Erythroblast (primary cell): ENCODE measurements at places on chromosomes 2 and 18.
A peak's percentile ranks its signal among the peaks of the same experiment; 100 is the strongest.

- DNase-seq, result no peak
Observed at GRCh38 chr2:12442476-12442847, 274.3 kb upstream of the TRIB2 start.

GRCh38 chr2:41872646-41873045, 175.2 kb upstream of the PKDCC start:
- DNase-seq, result no peak

DNA sequence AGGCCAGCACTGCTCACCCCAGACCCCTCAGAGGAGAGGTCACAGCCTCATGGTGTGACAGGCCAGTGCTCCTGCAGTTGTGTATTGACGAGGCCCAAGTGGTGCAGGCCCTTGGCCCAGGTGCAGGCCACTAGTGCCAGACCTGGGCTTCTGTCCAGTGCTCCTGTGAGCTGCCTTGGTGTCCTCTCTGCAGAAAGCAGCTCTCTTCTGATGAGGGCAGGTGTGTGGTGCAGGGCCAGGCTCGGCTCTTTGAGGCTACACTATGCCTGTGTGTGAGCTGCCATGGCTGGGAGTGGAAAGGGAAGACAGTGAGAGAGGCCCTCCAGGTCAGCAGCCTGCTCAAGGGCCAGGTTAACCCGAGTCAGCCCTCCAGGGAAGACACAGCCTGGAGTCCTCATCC, 17.1 kb downstream of the EHD3 start:
- DNase-seq, result no peak

DNA sequence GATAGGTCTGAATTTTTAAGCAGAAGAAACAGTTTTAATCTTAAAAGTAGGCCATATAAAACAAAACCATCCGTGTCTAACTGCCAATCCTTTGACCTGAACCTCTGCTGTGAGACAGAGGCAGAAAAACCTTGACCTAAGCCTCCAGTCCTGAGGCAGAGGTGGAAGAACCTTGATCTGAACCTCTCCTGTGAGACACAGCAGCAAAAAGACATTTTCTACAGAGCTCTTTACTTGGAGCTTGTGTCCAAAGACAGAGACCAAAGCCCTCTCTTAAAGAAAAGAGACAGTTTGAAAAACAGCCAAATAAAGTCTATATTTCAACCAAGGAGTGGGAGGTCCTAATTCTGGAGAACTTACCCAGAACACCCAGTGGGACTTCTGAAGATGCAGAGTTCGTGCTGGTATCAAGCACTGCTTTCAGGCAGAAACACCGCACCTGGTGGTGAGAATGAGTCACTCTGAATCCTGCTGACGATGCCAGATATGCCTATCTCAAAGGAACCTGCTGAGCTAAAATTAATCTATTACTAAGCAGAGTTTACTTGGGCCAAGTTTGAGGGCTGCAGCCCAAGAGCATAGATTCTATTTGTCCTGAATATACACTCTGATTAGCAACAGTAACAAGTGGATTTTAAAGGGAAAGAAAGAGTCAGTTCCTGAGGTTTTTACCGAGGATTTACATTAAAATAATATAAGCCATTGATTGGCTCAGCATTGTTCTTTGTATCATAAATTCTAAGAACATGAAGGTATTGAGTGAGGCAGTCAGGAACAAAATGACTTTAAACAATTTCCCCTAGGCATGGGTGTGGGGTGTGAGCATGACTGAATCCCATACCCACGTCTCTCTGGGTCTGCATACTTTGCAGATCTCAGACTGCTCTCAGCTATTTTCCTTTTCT, 806.4 kb downstream of the TRIB2 start:
- no peak for DNase-seq

- no peak for DNase-seq
Observed at GRCh38 chr2:74297391-74297790, 45.8 kb downstream of the SLC4A5 start.

- no peak for DNase-seq
Observed at GRCh38 chr2:221198309-221198708, 373.8 kb downstream of the EPHA4 start.

GRCh38 chr2:193895226-193895625, 1700.5 kb upstream of the TMEFF2 start:
- no peak for DNase-seq

GRCh38 chr18:25133879-25134278, 218.1 kb downstream of the ZNF521 start:
- DNase-seq, result no peak

- no peak for DNase-seq
Observed at GRCh38 chr2:181900007-181900651, 8.6 kb downstream of the ITPRID2 start.

- no peak for DNase-seq
Observed at GRCh38 chr18:72811047-72811446, 56.7 kb downstream of the NETO1 start.

DNA sequence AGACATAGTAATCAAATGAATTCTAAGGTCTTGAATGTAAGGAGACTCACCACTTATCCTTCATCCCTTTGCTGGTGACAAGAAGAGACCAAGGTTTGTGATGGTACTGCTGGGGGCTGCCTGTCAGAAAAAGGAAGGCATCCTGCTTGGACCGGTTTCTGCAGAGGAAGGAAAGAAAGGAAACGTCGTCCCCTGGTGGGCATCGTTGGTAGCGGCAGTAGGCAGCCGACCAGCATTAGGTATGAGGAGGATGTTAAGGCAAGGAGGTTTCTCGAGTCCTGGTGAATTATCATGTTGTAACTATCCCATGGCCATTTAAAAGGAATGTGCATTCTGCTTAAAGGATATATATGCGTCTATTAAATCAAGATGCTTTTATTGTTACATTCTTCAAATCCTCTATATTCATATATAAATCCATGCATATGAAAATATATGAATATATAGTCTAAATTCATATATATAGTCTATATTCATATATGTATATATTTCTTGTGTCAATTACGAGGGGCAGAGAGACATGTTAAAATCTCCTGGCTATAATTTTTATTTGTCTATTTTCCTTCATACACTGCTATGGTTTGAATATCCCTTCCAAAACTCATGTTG, 94.4 kb upstream of the TGFA start:
- DNase-seq, result peak; percentile 64

DNA sequence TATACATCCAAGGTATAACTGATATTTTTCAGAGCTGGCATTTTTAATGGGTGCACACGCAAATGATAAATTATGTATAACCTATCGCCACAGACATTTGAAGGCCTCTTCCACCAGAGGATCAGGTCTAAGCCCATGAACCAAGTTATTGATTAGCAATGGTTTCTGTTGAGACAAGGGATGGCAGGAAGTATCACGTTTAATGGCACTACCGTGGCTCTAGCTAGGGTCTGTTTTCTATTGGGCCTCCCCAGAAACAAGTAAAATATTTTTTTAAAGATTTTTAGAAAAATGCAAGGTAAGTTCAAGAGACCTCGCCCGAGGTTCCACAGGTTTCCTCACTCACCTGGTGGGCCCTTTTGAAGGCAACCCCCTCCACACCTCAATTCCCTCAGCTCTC, 667 bp downstream of the GFPT1 start:
- peak; percentile 67 for DNase-seq

DNA sequence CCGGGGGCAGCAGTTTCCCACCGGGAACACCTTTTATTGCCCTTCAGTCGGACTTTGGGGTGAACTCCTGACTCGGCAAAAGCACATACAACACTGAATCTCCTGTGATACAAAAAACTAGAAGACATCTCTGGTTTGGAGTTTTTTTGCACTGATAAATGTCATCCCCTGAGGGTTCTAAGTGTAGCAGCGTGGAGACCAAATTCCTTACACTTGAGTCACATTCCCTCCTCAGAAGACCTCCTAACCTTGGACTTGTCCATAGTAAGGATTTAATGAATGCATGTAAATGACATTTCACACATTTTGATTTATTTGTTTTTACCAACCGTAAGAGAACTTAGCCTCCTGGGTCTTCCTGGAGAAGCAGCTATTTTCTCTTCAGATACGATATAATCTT, 54.0 kb upstream of the GPR45 start:
- DNase-seq, result no peak

DNA sequence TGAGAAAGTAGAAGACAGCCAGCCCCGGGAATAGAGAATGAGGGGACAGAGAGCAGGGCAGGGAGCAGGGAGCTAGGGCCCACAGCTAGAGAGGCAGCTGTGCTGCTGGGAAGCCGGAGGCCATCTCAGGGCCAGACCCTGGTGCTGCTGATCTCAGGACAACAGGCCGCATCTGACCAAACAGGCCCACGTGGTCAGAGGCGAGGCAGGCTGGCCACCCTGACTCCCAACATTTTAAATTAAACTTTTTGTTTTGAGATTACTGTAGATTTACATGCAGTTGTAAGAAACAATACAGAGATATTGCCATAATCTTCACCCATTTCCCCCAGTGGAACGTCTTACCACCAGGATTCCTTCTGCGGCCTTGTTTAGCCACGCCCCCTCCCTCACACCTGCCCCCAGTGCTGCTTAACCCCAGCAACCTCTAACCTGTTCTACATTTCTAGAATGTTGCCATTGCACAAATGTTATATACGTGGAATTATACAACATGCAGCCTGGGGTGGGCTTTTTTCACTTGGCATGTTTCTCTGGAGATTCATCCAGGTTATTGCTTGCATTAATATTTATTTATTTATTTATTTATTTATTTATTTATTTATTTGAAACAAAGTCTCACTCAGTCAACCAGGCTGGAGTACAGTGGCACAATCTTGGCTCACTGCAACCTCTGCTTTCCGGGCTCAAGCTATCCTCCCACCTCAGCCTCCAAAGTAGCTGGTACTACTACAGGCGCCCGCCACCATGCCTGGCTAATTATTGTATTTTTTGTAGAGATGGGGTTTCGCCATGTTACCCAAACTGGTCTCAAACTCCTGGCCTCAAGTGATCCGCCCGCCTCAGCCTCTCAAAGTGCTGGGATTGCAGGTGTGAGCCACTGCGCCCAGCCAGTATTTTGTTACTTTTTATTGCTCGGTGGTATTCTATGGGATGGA, 48.6 kb upstream of the GPR17 start:
- DNase-seq, result no peak

DNA sequence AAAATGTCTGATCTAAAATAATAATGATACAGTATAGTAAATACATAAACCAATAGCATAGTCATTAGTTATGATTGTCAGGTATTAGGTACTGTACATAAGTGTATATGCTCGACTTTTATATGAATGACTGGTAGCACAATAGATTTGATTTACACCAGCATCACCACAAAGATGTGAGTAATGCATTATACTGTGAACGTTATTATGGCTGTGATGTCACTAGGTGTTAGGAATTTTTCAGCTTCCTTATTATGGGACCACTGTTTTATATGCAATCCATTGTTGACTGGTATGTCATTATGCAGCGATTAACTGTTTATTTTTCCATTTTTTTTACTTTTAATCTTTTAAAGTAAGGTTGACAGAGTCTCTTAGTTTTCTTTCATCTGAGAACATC, 23.7 kb downstream of the ATP9B start:
- DNase-seq, result no peak

DNA sequence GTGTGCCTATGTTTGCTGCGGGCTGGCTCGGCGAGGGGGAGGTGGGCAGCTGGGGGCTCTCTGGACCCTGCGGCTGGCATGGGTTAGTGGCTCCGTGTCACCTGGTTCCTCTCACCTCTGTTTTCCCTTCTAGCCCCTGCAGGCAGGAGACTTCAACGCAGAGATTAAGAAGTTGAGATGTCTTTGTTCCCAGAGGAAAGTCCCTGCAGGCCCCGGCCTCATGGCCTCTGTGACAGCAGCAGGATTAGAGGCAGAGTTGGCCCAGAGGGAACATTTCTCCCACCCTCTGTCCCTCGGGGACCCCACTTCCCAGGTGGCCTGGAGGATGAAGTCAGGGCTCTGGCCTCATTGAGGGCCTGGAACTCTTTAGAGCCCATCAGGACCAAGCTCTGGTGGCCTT, 56.5 kb downstream of the HPCAL1 start:
- no peak for DNase-seq

DNA sequence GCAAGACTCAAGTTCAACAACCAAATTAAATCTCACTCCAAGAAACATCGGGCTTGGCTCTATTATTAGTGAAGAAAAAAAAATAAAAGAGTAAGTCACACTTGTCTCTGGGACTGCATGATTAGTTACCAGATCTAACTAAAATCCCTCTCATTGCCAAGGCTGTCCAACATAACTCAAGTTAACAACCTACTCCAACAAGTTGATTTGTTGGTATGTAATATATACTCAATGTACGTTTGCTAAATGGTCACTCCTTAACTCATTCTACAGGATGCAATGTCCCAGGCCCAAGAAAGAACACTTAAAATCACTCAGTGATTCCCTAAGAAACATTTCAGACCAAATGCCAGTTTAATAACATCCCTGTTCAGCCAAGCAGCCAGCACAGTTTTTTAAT, 95.1 kb downstream of the DYM start:
- DNase-seq, result no peak

DNA sequence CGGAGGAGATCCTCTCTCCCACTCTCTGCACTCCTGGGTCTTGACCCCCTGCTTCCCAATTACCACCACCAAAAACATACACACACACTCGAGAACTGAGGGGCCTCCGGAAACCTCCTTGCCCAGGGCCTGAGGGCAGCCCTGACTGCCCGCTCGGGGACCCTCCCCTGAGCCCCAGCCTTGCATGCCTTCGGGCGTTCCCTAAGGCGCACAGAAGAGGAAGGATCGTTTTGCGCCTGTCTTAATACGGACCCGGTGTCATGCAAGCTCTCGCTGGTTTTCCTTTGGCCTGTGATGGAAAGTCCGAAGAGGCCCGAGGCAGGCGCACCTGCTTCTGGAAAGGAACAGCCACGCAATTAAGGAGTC, 19.8 kb downstream of the POU3F3 start:
- DNase-seq, result no peak

DNA sequence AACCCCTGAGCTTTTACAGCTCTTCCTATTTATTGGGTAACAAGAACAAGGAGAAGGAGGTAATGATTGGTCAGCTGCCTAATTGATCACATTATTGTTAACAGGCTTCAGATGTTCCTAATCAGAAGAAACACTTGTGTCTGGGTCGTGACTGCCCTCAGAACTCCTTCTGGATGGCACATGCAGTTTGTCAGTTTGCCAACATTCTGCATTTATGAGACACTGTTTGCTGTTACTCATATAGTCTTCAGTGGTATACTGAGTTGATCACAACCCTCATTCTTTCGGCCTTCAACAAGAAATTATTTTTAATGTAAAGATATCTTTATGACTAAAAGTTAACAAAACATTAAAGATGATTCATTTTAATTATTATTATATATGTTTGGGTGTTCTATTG, 95.7 kb upstream of the DOCK10 start:
- no peak for DNase-seq

GRCh38 chr18:36757081-36757480, 71.7 kb downstream of the TPGS2 start:
- DNase-seq, result peak; percentile 70

DNA sequence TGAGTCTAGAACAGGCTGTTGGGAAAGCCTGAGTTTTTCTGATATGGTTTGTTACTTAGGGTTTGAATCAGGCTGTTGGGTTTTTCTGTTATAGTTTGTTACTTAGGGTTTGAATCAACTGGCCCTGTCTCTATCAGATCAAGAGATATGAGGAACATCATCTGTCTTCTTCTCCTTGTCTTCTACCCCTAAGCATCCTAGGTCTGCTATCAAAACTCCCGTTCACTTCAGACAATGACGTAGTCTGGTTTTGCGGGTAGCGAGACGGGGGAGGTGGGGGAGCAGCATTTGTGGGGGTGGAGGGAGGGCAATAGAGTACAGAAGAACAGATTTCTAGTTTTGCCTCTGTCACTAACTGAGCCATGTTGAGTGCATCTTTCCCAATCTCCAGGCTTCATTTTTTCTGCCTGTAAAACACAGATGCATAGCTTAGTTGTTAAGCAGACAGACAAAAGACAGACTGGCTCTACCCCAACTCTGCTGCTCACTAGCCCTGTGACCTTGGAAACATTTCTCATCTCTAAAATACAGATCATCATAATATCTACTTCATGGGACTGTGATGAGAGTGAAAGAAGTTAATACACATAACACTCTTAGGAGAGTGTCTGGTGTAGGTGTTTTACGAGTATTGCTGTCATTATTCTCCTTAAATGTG, 9.1 kb downstream of the TNP1 start:
- no peak for DNase-seq
